ENCODE measurements at places on chromosomes 5 and 9.
A peak's percentile ranks its signal among the peaks of the same experiment; 100 is the strongest.

DNA sequence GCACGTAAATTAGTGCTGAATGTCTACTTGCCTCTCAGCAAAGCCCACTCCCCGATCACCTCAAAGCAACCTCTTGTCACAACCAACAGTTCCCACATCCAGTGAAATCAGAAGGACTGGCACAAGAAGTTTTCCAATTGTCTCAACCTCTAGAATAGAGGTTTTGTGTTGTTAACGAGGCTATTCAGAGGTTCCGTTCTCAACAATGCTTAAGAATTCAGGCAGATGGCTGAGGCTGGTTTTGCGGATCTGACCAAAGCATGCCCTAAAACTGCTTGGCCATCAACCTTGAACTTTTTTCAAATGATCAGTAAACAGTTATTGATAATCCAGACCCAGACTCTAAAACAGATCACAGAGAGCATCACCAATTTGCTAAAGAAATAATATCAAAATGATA is 52.9 kb downstream of the MAPKAP1 start:
- DNase-seq, result no peak

DNA sequence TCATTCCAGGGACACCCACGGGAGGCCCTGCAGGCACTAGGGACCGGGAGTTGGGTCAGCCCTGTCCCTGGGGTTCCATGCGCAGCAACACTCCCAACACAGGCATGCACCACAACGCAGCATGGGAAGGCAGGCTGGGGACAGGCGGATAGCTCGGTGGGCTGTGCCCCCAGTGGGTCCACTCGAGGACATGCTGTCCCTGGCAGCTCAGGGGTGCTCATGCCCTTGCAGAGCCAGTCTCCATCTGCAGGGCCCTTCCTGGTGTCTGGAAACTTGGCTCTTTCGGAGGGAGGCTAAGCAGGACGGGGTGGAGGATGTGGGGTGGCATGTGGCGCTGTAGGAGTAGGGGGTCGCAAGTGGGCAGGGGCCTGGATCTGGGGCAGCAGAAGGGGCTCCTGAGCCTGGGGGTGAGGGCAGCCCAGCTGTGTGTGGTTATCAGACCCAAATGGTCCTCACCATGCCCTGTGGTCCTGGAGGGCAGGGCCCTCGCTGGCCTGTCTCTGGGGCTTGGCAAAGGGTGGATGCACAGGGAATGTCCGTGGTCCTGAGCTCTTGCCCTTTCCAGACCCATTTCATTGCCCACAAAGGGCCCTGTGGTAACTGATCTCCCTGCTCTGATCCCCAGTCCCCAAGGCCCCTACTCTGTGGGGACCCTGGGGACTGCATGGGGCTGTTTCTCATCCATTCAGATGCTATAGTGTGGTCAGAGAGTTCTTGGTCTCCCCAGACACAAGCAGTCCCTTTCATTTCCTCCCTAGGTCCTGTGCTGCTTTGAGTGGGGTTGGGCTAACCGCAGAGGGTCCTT is 90.3 kb upstream of the PHYKPL start:
- DNase-seq, result no peak

GRCh38 chr9:6072865-6073264 is 57.4 kb upstream of the RANBP6 start:
- DNase-seq, result no peak

GRCh38 chr9:19161257-19162025 is 34.1 kb upstream of the PLIN2 start:
- no peak for DNase-seq

GRCh38 chr5:148924817-148925216 is 98.4 kb downstream of the ADRB2 start:
- no peak for DNase-seq

GRCh38 chr5:37810311-37810710 is 29.5 kb downstream of the GDNF start:
- DNase-seq, result no peak

- peak; percentile 46 for DNase-seq
These were observed 36.6 kb upstream of the SPTLC1 start for GRCh38 chr9:92151691-92152393.

GRCh38 chr9:99037769-99038483 is 67.0 kb upstream of the TGFBR1 start:
- DNase-seq, result no peak

DNA sequence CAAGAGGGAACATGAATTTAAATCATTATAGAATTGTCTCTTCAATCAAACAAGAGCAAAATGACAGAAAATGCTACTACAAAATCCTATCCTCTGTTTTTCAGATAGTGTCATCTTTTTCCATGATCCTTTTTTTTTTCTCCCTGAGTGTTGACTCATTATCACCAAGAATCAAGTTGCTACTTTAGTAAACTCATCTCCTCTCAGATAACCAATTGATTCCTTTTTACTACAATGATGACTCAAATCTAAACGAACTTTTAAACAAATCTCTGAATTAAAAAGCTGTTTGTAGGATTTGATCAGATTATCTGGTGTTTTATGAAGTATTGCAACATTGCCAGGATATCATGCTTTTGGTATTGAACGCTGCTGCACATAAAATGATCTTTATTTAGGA is 23.9 kb upstream of the IL7R start:
- no peak for DNase-seq

DNA sequence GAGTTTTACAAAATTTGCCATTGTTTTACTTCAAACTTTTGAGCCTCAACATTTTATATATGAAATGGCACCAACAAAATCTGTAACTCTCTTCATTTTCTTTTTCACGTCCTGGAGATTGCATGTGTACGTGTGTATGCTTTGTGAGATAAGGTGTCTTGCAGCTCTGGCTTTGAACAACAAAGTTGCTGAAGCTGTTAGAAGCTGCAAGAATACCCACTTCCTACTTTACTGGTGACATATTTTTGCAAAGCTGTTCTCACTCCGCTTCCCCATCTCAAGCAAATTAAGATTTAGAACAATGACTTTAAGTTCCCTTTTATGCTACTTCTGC is 41.8 kb downstream of the FYB1 start:
- DNase-seq, result no peak

DNA sequence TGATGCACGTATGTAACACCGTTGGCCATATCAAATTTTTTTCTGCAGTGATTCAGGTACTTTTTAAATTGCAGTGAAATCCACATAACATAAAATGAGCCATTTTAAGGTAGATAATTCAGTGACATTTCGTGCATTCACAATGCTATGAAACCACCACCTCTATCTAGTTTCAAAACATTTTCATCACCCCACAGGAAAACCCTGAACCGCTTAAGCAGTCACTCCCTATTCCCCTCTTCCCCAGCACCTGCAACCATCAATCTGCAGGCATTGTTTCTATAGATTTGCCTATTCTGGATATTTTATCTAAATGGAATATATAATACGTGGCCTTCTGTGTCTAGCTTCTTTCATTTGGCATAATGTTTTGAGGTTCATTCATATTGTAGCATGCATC is 79.2 kb downstream of the BOD1 start:
- no peak for DNase-seq
